ENCODE measurements at places on chromosomes 7 and 10.

GRCh38 chr10:93838278-93838677, 55.5 kb upstream of the SLC35G1 start:
- DNase-seq: no peak

DNA sequence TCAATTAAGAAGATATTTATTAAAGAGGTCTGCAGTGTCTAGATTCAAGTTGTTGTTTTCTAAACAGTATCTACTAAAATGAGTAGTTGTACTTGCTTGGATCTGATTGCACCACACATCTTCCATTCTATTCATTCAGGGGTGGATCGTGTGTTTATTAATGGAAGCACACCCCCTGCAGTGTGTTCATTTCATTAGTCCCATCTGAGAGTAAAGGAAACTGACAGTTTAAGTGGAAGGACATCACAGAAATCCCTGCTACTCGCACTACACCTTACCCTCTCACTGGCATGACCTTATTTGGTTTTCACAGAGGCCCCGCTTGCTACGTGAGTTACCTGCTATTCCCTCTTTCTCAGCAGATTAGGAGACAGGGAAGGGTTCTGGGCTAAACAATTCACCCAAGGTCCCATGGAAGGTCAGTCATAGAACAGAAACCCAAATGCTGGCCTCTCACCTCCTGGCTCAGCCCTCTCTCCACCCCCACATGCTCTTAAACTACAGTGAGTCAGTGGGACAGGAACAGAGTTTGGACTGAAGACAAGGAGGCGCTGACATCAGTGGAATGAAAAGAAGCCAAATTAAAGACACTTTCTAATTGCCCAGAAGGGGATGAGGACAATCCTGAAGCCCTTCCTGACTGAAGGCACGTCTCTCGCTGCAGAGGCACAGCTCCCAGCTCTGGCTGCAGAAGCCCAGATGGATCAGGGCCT, 369.2 kb upstream of the NRP1 start:
- peak; percentile 32 for DNase-seq

- no peak for DNase-seq
Observed at GRCh38 chr10:75105576-75106197, 5.8 kb upstream of the SAMD8 start.

GRCh38 chr7:131967216-131967730, 410.8 kb upstream of the PODXL start:
- no peak for DNase-seq

- no peak for DNase-seq
Observed at GRCh38 chr10:104036518-104037260, 49.0 kb downstream of the COL17A1 start.

DNA sequence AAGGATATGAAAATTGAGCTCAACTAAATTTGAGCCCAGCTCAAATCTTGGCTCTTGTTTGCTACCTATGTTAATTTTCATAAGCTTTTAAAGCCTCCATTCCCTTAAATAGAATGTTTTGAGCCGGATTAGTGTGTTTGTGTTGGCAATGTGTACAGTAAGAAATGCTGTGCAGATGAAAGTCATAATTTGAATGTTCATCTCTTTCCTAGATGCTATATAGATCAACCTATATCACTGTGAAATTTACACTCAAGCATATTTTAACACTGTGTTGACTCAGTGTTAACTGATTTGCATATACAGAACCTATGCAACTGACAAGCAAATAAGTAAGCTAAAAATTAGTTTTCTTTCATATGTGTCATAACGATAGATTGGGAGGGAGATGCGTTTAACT, 272.5 kb downstream of the TFEC start:
- no peak for DNase-seq

- DNase-seq: peak; percentile 39
Observed at GRCh38 chr7:122006687-122007086, 133.7 kb downstream of the PTPRZ1 start.

DNA sequence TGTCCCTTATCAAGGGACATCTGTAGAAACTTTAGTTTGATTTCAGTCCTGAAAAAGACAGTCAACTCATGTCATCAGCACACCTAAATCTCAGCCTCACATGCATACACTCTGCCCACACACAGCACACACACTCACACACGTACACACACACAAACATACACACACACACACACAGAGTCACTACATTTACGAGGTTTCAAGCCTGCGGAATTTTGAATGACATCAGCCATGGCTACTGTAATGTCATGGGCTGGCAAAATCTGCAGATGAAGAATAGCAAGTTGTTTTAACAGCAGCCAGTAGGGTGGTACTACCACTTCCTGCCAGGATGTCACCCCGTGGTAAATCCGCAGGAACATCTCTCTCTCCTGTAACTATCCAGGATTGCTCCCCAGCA, 37.1 kb upstream of the EZH2 start:
- no peak for DNase-seq

GRCh38 chr7:104486931-104487330, 158.5 kb downstream of the LHFPL3 start:
- no peak for DNase-seq

DNA sequence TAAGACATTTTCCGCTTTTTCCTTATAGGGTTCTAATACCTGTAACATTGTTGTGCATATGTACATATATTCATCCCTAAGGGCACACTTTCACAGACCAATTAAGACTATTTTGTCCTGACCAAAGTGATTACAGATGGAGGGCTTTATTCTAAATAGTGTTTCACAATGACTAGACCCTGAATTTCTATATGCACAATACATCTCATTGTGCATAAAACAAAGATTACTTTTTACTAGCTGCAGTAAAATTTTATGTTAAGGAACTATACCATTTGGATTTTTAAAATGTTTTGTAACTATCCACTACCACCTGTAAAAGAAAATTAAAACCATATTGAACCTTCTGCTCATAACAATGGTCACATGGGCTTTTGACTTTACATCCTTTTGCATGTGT, 87.8 kb downstream of the CTTNBP2 start:
- no peak for DNase-seq

DNA sequence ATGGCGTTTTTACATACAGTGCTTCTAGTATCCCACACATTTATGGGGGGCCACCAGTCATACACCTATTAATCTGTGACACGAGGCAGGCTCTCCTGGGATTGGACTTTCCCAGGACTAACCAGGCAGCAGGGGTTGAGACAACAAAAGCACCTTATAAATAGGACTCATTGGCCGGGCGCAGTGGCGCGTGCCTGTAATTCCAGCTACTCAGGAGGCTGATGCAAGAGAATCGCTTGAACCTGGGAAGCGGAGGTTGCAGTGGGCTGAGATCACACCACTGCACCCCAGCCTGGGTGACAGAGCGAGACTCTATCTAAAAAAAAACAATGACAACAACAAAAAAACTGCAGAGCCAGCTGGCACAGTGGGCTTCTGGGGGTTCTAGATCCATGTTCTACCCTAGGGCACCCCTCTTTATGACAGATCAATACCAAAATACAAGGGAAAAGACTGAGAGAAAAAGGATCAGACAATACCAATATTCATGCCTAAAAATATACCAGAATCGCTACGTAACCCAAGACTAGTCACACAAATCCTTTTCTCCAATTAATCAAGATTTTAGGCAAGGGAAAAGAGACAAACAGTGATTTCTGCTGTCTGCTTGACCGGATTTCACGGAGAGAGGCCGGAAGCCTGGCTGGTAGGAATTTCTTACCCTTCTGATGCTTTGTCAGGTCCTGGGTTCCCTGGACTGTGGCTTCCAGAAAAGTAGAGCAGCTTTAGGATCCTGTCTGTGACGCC, 98.4 kb upstream of the CCNY start:
- no peak for DNase-seq

- DNase-seq: no peak
Observed at GRCh38 chr7:2379821-2380450, 23.5 kb upstream of the CHST12 start.

DNA sequence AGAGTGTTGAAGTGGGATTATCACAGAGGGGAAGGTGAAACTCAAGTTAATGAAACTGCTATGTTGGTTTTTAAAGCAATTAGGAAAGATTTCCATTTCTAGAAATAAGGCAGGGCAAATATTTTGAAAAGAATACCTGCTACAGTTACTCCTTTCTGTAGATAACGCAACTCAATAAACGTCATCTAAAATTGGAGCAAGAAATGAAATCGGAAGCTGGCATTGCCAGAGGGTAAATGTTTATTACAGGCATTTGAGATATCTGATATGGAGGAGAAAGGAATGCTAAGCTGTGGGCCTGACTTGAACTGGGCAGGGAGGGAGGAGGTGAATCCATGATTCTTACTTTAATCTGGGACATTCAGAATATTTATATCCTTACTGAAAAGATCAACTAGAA, 217.0 kb upstream of the ADARB2 start:
- DNase-seq: no peak

DNA sequence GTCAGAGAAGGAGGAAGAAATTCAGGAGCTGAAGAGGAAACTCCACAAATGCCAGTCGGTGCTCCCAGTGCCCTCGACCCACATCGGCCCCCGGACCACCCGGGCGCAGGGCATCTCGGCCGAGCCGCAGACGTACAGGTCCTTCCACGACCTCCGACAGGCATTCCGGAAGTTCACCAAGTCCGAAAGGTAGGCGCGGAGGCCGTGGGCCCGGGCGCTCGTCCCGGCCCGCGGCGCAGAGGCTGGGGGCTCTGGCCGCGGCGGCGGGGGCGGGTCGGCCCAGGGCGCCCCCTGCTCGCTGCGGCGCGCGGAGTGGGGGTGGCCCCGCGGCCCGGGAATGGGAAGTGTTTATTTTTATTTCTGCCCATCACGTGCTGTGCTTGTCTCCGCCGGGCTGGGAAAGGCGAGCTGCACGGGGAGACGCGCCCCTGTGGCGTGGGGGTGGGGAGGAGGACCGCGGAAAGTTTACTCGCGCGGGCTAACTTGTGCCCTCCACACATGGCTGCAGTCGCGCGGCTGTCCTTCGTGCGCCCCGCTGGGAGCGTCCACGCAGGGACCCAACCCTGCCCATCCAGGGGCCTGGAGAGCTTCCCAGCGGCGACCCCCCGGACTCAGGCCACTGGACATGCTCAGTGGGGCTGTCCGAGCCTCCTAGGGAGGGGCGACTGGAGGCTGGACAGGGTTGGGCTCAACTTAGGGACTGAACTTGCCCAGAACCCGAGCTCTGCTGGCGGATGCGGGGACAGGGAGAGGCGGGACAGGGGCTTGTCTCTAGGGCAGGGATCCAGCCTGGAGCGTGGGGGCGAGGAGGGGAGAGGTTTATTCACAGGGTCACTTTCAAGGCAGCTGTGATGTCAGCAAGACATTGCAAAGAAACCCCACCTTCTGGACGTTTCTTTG, 82.6 kb upstream of the PRKG1 start:
- no peak for DNase-seq

Measured in ELR (cell line).